ENCODE measurements at places on chromosomes 1 and 21. TPM values are rescaled to one million over a fixed set of nuclear protein-coding genes. Genes with fewer than 3 reads are reported as not detected.
A peak's percentile ranks its signal among the peaks of the same experiment; 100 is the strongest.

GRCh38 chr1:15083578-15083977 is 70.0 kb upstream of the TMEM51 start:
- H3K36me3 ChIP-seq, result no peaks in the 10 kb centered on the region
- no peaks in the 10 kb centered on the region for H3K27me3 ChIP-seq
- 0 out of 2 replicates have a peak, but pooled peaks cover 2% of the 10 kb centered on the region for H3K4me1 ChIP-seq
- H3K27ac ChIP-seq, result no peak overlapping the region

DNA sequence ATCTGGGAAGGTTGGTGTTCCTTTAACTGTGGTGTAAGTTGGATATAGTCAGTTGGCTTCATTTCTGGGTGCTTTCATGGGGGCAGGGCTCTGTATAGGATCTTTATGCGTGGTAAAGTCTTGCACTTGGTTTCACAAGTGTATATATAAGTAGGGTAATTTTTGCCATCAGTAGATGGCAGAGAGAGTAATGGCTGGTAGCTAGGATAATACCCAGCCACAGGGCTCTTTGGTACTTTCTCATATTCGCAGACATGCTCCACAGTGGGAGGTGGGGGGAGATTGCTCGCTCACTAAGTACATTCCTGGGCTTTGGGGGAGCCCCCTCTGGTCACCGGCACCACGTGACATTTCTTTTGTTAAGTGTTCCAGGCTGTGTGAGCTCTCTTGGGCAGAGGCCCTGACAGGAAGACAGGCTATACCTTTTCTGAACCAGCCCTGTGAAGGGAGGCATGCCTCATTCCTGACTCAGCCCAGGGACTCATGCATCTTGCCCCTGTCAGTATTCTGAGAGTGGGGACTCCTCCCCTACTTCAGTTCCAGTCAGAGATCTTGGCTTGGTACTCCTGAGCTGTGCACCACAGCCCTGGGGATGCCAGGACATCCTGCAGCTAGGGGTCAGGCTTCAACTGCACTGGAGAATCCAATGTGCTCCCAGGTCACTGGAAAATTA is 37.6 kb downstream of the FCRL2 start:
- H3K27me3 ChIP-seq, result no peaks in the 10 kb centered on the region
- no peaks in the 10 kb centered on the region for H3K36me3 ChIP-seq
- no peaks in the 10 kb centered on the region for H3K4me1 ChIP-seq

DNA sequence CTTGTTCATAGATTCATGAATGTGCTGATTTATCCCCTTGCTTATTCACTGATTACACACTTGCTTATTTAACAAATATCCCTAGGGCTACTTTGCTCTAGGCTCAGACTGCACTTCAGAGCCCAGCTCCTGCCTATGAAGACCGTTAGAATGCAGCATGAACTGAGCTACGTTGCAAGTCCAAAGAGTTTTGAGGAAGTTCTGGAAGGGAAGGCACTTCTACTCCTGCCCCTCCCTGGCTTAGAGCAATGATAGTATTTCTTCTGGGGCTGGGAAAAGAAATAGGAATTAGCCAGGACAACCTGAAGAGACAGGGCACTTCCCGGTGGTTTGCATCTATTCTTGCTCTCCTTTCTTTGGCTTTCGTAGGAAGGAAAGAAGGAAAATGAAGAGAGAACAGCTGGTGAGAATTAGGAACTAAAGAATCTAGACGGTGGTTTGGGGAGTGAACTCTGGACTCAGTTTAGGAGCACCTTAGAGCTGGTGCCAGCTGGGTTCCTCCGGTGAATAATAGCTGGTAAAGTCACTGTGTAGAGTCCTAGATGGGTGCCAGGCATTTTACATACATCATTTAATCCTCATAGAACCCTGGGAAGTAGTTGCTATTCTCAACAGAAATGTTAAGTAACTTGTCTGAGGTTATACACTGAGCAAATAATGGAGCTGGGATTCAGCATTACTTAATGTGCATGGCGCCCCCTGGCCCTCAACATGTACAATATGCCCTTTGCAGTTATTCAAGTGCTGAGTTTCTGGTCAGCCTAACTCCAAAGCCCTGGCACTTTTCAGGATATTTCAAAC is 65.9 kb downstream of the NDUFS5 start:
- H3K4me1 ChIP-seq, result no peaks in the 10 kb centered on the region
- H3K36me3 ChIP-seq, result no peaks in the 10 kb centered on the region
- no peaks in the 10 kb centered on the region for H3K27me3 ChIP-seq
- no peak overlapping the region for H3K27ac ChIP-seq
- peak; percentile 62 for DNase-seq

DNA sequence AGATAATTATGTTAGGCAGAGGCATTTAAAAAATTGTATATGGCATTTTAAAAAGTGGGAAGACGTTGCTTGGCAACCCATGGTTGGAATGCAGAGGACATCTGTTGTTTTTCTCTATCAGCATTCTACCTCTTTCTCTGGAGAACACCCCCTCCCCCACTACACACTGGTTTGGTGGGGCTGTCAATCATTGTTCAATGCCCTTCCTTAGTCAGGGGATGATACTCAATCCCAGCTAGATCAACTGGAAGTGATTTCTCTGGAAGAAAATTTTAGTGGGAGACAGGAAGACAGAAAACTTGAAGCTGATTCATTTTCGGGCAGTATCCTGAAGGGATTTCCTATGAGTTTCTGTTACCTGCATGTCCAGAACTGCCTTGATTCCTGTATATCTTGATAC is 35.7 kb upstream of the CAP1 start:
- no peak overlapping the region for H3K27ac ChIP-seq
- H3K4me3 ChIP-seq, result no peak overlapping the region
- H3K27me3 ChIP-seq, result no peaks in the 10 kb centered on the region
- no peaks in the 10 kb centered on the region for H3K4me1 ChIP-seq
- DNase-seq, result peak; percentile 20

Gene ZNF648
- total RNA-seq, result not detected

Gene F5
- total RNA-seq, result 0.50 TPM

GRCh38 chr1:156517748-156518147 is 17.2 kb upstream of the MEF2D start:
- no peak overlapping the region for H3K27ac ChIP-seq
- H3K4me3 ChIP-seq, result no peak overlapping the region
- H3K4me1 ChIP-seq, result no peaks in the 10 kb centered on the region

Gene TNFRSF1B
- total RNA-seq, result 2.6 TPM

GRCh38 chr1:208597571-208597970 is 353.4 kb upstream of the PLXNA2 start:
- DNase-seq, result no peak
- H3K4me3 ChIP-seq, result no peak overlapping the region
- no peak overlapping the region for H3K27ac ChIP-seq
- no peaks in the 10 kb centered on the region for H3K4me1 ChIP-seq
- no peaks in the 10 kb centered on the region for H3K27me3 ChIP-seq

DNA sequence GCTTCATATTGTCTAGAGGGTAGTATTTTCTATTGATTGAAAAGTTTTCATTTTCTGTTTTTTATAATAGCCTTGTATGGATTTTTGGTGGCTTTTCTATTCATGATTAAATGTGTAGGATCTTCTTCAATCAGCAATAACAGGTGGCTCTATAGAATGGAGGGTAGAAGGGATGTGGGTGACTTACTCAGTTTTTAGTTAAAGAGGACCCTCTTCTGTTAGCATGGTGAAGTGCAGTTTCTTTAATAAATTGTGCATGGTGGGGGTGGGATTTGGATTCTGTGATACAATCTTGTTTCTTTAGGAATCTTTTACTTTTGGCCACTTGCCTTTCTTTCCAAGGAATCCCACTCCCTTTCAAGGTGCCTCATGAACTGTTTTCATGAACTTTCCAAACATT is 64.7 kb downstream of the SLC35A3 start:
- DNase-seq, result no peak
- H3K36me3 ChIP-seq, result no peaks in the 10 kb centered on the region
- H3K4me3 ChIP-seq, result no peak overlapping the region
- H3K27ac ChIP-seq, result no peak overlapping the region

- DNase-seq, result no peak
- no peaks in the 10 kb centered on the region for H3K4me1 ChIP-seq
- H3K27me3 ChIP-seq, result no peaks in the 10 kb centered on the region
- no peak overlapping the region for H3K27ac ChIP-seq
These were observed 177.7 kb downstream of the ADSS2 start for GRCh38 chr1:244273845-244274619.

DNA sequence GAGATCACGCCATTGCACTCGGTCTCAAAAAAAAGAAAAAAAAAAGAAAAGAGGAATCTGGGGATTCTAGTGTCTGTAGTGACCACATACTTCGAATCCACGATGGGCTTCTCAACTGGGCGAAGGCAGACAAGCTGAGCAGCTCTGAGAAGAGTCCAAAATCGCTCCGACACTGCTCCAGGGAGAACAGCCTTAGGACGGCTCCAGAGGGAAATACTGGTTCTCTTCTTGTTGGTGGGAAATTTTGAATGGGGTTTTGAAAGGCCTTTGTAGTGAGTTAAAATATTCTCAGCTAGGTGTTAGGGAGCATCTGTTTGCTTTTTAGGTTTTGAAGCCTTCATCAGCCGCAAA is 18.3 kb upstream of the HJV start:
- H3K4me3 ChIP-seq, result no peak overlapping the region
- H3K27ac ChIP-seq, result peak overlapping the region; percentile 100
- H3K36me3 ChIP-seq, result no peaks in the 10 kb centered on the region

Gene LCE1D
- not detected for total RNA-seq

Gene KCNA2
- total RNA-seq, result 0.11 TPM

DNA sequence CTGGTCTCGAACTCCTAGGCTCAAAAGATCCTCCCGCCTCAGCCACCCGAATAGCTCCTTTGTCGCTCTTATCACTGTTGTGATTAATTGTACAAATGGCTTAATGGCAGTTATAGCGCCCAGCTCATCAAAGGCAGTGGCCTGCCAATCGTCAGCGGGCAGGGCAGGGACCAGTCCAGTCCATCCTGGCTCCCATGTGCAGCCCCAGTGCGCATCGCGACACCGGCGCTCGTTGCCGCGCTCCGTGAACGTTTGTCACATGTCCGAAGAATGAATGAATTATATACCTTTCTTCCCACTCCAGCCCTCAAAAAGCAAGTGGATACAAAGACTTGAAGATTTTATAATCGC is 18.4 kb downstream of the MTX1 start:
- H3K36me3 ChIP-seq, result no peaks in the 10 kb centered on the region
- H3K4me3 ChIP-seq, result peak overlapping the region; percentile 62
- DNase-seq, result peak; percentile 69
- H3K4me1 ChIP-seq, result peaks cover 22% of the 10 kb centered on the region

DNA sequence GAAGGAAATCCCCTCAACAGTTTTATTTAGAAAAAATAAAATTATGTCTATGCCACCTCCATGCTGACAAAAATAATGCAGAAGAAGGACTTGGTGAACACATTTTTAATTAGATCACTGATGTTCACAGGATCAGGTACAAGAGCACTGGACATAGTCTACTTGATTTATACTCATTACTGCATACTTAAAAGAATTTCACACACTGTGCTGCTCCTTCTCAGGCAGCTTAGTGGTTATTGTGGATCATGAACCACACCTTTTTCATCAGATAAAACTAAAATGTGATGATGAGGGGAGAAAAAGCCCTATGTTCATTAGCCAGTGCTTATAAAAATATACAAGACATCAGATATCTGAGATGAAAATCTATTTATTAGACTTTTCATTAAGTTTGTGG is 103.3 kb upstream of the DPH5 start:
- H3K36me3 ChIP-seq, result no peaks in the 10 kb centered on the region
- H3K27me3 ChIP-seq, result no peaks in the 10 kb centered on the region
- H3K27ac ChIP-seq, result no peak overlapping the region

DNA sequence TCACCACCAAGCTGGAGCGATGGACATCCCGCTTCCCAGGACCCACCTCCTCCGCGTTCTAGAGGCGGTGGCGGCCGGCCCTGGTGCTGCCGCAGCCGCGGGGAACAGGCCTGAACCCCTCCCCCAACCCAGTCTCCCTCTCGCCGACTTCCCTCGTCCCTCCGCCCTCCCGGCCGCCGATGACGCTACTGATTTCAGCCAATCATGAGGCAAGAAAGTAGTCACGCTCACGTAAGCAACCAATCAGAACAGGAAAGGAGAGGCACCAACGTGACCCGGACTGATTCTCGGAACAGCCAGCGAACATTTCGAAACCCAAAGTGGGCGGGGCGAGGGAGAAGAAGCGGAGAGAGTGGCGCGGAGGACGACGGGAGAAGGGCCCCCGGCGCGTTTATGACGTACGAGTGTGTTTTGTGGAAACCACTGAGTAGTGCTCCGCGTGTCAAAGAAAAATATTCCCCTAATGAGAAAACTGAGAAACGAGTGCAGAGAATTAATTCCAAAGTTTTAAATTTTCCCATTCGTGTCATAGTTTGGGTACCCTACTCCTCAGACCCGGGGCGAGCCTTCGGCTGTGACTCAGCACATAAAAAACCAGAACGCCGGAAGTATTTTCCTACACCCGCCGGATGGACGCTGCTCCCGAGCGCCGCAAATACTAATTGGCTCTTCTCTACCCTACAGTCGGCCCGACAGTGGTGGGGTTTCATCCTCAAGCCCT is at the start of gene NRDC:
TSS of gene NRDC (minus strand) at position 112 of the 721 bp plus-strand sequence. CDS start 112 bp downstream, outside the sequence.
- no peaks in the 10 kb centered on the region for H3K4me1 ChIP-seq
- H3K27me3 ChIP-seq, result no peaks in the 10 kb centered on the region
- DNase-seq, result peak; percentile 99
- H3K4me3 ChIP-seq, result peak within 1 kb of the TSS; percentile 92
- H3K36me3 ChIP-seq, result no peaks in the 10 kb centered on the region

Gene HHAT
- 4.3 TPM for total RNA-seq

GRCh38 chr1:33876970-33877650 is 13.2 kb downstream of the HMGB4 start:
- H3K27ac ChIP-seq, result no peak overlapping the region
- no peak overlapping the region for H3K4me3 ChIP-seq

Gene SH3BGRL3
- 73.4 TPM for total RNA-seq

DNA sequence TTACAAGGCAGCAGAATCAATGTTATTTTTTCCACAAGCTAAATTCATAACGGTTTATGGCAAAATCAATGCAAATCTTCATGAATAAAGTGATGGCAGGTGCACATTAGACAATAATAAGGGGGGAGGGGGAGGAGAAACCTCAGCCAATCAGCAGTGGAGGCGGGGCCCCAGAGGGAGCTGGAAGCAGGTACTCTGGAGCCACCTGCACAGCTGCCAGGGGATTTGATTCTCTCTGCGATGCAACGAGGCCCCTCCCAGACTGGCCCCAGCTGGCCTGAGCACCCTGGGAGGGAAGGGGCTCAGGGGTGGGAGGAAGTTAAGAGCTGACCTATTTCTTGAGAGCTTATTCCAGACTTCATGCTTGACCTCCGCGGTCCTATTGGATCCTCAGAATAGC is 127.8 kb upstream of the IGSF21 start:
- no peak for DNase-seq
- no peaks in the 10 kb centered on the region for H3K36me3 ChIP-seq

Gene IL22RA1
- 2.5 TPM for total RNA-seq

GRCh38 chr1:30253807-30254440 is 469.5 kb downstream of the MATN1 start:
- no peaks in the 10 kb centered on the region for H3K36me3 ChIP-seq
- no peak overlapping the region for H3K27ac ChIP-seq
- no peak for DNase-seq
- H3K4me3 ChIP-seq, result no peak overlapping the region
- H3K27me3 ChIP-seq, result no peaks in the 10 kb centered on the region

- DNase-seq, result no peak
- no peak overlapping the region for H3K4me3 ChIP-seq
- no peaks in the 10 kb centered on the region for H3K36me3 ChIP-seq
- H3K4me1 ChIP-seq, result no peaks in the 10 kb centered on the region
- no peak overlapping the region for H3K27ac ChIP-seq
These were observed 877.7 kb downstream of the MRPL39 start for GRCh38 chr21:24729568-24729967.

- H3K4me3 ChIP-seq, result peak overlapping the region; percentile 60
- H3K4me1 ChIP-seq, result peaks cover 25% of the 10 kb centered on the region
- no peak for DNase-seq
- H3K36me3 ChIP-seq, result no peaks in the 10 kb centered on the region
- H3K27ac ChIP-seq, result peak overlapping the region; percentile 87
- H3K27me3 ChIP-seq, result no peaks in the 10 kb centered on the region
These were observed 391 bp upstream of the CENPS start for GRCh38 chr1:10429868-10430215.

Gene OPRD1
- 0.07 TPM for total RNA-seq

Gene C1orf94
- total RNA-seq, result not detected

Gene SRP9
- 261 TPM for total RNA-seq

Gene TMEM125
- total RNA-seq, result 22.8 TPM
